ENCODE measurements at places on chromosomes 11 and 22. TPM values are rescaled to one million over a fixed set of nuclear protein-coding genes. Genes with fewer than 3 reads are reported as not detected.

GRCh38 chr11:31606893-31607292, 97.3 kb downstream of the ELP4 start:
- DNase-seq = no peak
- H3K36me3 ChIP-seq = no peaks in the 10 kb centered on the region
- H3K4me1 ChIP-seq = no peaks in the 10 kb centered on the region

DNA sequence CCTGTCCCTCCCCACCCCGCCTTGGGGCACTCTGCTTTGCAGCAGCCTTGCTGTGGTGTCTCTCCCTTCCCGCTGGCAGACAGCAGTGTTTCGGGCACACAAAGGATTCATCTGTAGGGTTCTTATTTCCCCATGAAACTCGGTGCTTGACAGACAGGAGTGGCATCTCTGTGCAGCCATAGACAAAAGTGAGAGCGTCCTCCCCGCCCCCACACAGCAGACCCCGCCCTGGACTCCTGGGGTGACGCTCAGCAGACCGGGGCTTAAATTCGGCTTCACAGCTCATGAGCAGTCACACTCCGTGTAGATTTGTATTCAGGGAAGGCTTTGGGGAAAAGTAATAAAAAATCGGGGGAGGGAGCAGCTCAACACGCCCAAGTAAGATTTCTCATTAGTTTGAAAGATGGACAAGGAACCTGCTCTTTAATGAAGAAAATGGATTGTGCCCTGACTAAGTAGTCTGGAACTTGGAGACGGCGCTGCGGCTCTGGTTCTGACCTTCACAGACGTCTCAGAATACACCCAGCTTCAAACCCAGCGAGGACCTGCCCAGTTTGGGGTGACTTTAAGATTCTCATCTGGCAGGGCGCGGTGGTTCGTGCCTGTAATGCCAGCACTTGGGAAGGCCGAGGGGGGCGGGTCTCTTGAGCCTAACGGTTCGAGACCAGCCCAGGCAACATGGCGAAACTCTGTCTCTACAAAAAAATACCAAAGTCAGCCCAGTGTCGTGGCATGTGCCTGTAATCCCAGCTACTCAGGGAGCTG, 136.0 kb downstream of the CACNA1I start:
- H3K36me3 ChIP-seq = no peaks in the 10 kb centered on the region
- no peak overlapping the region for H3K27ac ChIP-seq
- DNase-seq = no peak
- no peak overlapping the region for H3K4me3 ChIP-seq
- H3K27me3 ChIP-seq = no peaks in the 10 kb centered on the region
- H3K4me1 ChIP-seq = no peaks in the 10 kb centered on the region

DNA sequence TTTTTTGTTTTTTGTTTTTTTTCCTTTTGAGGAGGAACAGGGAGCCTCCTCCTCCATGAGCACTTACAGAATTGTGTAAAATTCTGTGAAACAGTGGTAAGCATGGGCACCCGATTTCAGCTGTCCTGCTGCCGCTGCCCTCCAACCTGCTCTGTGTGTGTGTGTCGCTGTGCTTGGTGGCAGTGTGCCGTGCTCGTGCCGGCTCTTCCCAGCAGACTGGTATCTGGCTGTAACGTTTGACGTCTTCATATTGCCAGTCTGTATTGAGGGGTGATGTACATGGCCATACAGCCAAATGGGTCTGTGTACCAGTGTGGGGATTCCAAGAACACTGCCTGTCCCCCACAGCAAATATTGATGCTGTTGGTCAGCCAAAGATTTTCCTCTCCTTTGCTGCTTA, 97.1 kb downstream of the CWC15 start:
- H3K27me3 ChIP-seq = no peaks in the 10 kb centered on the region
- no peak for DNase-seq
- H3K4me1 ChIP-seq = peaks cover 4% of the 10 kb centered on the region
- H3K4me3 ChIP-seq = no peak overlapping the region

USH1C gene
- 0.66 TPM for total RNA-seq

SLC17A6 gene
- total RNA-seq = not detected

- no peaks in the 10 kb centered on the region for H3K36me3 ChIP-seq
- DNase-seq = peak; percentile 82
- peak within 1 kb of the TSS; percentile 53 for H3K4me3 ChIP-seq
- peak within 1 kb of the TSS; percentile 76 for H3K27ac ChIP-seq
- no peaks in the 10 kb centered on the region for H3K4me1 ChIP-seq
Measured at GRCh38 chr11:32829680-32830412, at the start of gene PRRG4. Gene PRRG4, plus strand, starts transcription at chr11:32829927. Its CDS starts 603 bp downstream, at chr11:32830530.

TTC9C gene
- 26.2 TPM for total RNA-seq

OR52I1 gene
- total RNA-seq = not detected

DNA sequence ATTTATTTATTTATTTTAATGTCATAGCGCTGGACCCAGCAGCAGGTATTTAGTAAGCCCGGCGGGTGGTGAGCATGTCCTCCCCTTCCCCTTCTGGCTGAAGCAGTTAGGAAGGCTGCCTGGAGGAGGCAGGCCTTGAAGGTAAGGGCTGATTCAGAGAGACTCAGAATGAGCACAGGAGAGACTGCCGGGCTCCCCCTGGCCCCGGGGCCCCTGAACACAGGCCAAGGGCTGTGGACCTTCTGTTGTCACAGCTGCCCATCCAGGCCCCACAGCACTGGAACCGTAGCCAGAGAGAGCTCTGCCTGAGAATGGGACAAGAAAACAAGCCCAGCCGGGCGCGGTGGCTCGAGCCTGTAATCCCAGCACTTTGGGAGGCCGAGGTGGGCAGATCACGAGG, 52.8 kb downstream of the KCNJ4 start:
- no peaks in the 10 kb centered on the region for H3K36me3 ChIP-seq
- no peak overlapping the region for H3K27ac ChIP-seq
- no peaks in the 10 kb centered on the region for H3K27me3 ChIP-seq
- no peaks in the 10 kb centered on the region for H3K4me1 ChIP-seq

- H3K36me3 ChIP-seq = no peaks in the 10 kb centered on the region
- H3K27me3 ChIP-seq = no peaks in the 10 kb centered on the region
- no peak for DNase-seq
- H3K4me1 ChIP-seq = no peaks in the 10 kb centered on the region
- H3K4me3 ChIP-seq = no peak overlapping the region
Measured at GRCh38 chr22:19022755-19023154, 86.7 kb upstream of the PRODH start.

GRCh38 chr11:975827-976226, 50.2 kb downstream of the AP2A2 start:
- H3K36me3 ChIP-seq = no peaks in the 10 kb centered on the region
- DNase-seq = no peak
- peaks cover 11% of the 10 kb centered on the region for H3K4me1 ChIP-seq
- H3K27me3 ChIP-seq = no peaks in the 10 kb centered on the region
- no peak overlapping the region for H3K27ac ChIP-seq

GRCh38 chr11:96579656-96580055, 189.8 kb downstream of the JRKL start:
- no peak overlapping the region for H3K27ac ChIP-seq
- H3K4me1 ChIP-seq = no peaks in the 10 kb centered on the region
- H3K36me3 ChIP-seq = no peaks in the 10 kb centered on the region
- DNase-seq = no peak

- no peak overlapping the region for H3K4me3 ChIP-seq
- no peak for DNase-seq
- no peaks in the 10 kb centered on the region for H3K4me1 ChIP-seq
- no peak overlapping the region for H3K27ac ChIP-seq
- H3K36me3 ChIP-seq = no peaks in the 10 kb centered on the region
Measured at GRCh38 chr22:34879001-34879400, 187.0 kb upstream of the ISX start.

GRCh38 chr11:112255067-112255720, 5.5 kb downstream of the PLET1 start:
- no peak overlapping the region for H3K27ac ChIP-seq
- no peaks in the 10 kb centered on the region for H3K27me3 ChIP-seq
- no peak overlapping the region for H3K4me3 ChIP-seq
- DNase-seq = no peak
- no peaks in the 10 kb centered on the region for H3K36me3 ChIP-seq
- H3K4me1 ChIP-seq = no peaks in the 10 kb centered on the region

GRCh38 chr11:70740488-70740851, 342.1 kb downstream of the CTTN start:
- H3K36me3 ChIP-seq = no peaks in the 10 kb centered on the region
- H3K27ac ChIP-seq = no peak overlapping the region
- no peak for DNase-seq
- no peaks in the 10 kb centered on the region for H3K4me1 ChIP-seq
- no peak overlapping the region for H3K4me3 ChIP-seq
- no peaks in the 10 kb centered on the region for H3K27me3 ChIP-seq

Measured in breast epithelium (tissue), 4 donors.